ENCODE measurements at places on chromosomes 7 and 10.

- DNase-seq, result no peak
These were observed 26.2 kb downstream of the ASB15 start for GRCh38 chr7:123627851-123628250.

GRCh38 chr7:140726281-140726680 lies 29.8 kb downstream of the NDUFB2 start:
- no peak for DNase-seq

DNA sequence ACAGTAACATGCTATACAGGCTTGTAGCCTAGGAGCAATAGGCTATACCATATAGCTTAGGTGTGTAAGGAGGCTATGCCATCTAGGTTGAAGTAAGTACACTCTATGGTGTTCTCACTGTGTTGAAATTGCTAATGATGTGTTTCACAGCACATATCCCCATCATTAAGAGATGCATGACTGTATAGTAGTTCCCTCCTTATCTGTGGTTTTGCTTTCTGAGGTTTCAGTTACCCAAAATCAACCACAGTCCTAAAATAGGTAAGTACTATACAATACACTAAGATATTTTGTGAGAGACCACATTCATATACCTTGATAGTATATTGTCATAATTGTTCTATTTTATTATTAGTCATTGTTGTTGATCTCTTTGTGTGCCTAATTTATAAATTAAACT lies 12.7 kb downstream of the FZD1 start:
- no peak for DNase-seq

DNA sequence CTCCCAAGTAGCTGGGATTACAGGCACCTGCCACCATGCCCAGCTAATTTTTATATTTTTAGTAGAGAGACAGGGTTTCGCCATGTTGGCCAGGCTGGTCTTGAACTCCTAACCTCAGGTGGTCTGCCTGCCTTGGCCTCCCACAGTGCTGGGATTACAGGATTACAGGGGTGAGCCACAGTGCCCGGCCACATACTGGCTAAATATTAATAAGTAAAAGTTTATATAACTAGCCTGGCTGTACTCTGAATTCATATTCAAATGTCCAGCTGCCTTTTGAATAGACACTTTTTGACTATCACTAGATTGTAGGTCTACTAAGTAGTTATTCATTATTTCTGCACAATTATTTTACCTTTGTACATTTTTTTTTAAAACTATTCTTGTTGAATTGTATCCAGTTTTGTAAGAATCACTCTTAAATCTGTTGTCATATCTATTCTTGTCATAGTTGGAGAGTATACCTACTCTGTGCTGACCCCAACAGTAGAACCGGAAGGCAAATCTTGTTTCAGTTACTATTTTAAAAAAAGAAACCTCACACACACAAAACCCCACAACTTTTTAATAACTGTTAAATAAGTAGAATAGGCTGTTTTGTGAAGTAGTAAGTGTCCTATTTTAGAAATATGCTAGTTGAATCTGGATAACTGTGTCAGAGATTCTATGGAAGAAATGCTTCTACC lies 29.6 kb downstream of the MINPP1 start:
- no peak for DNase-seq

- DNase-seq, result no peak
These were observed 10.4 kb downstream of the RAPGEF5 start for GRCh38 chr7:22346383-22347107.

- no peak for DNase-seq
These were observed 33.5 kb upstream of the ENO4 start for GRCh38 chr10:116815641-116816415.

DNA sequence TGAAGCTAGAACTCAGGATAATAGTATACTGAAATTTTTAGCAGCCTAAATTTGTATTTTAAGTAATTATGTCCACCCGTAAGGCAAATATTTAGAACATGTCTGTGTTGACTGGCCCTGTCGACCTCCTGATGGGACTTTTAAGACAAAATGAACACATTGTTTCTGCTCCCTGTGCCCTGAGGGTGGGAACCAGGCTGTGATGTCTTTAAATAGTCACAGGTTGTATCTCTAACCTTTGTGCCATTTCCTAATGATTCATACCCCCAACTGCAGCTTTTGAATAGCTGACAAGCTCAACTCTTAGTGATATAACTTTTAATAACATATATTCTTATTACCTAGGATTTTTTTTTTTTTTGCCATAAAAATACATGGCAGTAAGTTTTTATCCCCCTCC lies 494.9 kb upstream of the AKR1E2 start:
- no peak for DNase-seq

DNA sequence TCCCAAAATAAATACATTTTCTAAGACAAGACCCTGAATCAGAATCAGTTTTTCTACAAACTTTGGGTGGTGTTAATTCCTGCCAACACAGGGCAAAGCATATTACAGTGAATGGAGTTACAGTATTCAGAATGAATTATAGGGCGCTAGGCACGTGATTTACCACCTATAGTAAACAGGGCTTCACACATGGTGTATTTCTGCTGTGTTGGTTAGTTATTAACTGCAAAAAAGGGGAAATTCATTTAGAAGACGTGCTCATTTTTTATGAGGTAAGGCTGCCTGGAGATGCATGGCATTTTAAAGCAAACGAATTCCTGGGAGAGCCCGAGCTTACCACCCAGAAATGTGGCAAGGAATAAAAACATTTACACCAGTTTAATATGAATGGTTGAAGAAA lies 393.8 kb downstream of the LRMDA start:
- DNase-seq, result no peak

DNA sequence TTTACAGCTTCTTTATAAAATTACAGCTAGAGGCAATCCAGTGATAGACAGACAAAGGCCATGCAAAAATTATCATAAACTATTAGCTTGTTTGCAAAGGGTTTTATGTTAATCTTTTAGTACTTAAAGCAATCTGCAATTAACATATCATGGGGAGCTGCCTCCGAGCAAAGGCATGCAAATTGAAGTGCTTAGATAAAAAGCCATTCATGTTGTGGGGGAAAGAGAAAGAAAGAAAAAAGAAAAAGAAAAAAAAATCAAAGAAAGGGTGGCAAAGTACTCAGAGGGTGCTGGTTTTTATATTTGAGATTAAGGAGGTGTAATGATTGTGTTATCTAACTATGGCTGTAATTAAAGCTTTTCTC lies 799.5 kb downstream of the LRMDA start:
- DNase-seq, result no peak

- DNase-seq, result no peak
These were observed 18.6 kb downstream of the GOLGA7B start for GRCh38 chr10:97868134-97868685.

DNA sequence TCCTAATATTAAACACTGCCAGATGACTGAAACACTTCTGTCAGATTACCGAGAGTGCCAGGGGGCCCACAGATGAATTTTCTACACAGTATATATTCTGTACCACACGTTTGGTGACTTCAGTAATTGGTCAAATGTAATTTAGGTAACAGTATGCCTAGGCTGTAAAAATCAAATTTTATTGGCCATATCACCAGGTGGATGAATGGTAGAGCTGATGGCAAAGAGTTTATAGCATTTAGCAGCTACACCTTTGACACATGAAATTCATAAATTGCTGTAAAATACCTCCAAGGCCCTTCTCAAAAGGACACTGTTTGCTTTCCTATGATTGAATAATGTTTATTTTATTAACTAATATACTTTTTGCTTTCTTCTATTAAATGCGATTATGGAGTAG lies 101.3 kb downstream of the ARID5B start:
- no peak for DNase-seq

GRCh38 chr10:5323446-5323845 lies 41.3 kb upstream of the UCN3 start:
- DNase-seq, result no peak

DNA sequence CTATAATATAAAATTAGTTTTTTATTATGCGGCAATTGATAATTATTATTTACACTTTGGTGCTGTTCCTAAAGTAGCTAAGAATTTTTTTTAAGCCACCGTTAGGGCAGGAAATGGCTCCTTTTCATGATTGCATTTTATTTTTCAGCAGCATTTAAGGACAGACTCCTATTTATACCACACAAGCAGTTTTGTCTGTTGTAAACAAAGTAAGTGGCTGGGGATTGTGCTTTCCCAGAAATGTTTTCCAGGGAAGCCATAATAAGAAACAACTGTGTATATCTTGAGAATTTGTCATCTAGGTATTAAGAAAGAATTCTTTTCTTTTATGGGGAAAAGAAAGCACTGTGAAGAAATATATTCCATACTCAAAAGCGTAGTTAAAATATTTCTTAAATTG lies 232.0 kb downstream of the VTI1A start:
- no peak for DNase-seq

DNA sequence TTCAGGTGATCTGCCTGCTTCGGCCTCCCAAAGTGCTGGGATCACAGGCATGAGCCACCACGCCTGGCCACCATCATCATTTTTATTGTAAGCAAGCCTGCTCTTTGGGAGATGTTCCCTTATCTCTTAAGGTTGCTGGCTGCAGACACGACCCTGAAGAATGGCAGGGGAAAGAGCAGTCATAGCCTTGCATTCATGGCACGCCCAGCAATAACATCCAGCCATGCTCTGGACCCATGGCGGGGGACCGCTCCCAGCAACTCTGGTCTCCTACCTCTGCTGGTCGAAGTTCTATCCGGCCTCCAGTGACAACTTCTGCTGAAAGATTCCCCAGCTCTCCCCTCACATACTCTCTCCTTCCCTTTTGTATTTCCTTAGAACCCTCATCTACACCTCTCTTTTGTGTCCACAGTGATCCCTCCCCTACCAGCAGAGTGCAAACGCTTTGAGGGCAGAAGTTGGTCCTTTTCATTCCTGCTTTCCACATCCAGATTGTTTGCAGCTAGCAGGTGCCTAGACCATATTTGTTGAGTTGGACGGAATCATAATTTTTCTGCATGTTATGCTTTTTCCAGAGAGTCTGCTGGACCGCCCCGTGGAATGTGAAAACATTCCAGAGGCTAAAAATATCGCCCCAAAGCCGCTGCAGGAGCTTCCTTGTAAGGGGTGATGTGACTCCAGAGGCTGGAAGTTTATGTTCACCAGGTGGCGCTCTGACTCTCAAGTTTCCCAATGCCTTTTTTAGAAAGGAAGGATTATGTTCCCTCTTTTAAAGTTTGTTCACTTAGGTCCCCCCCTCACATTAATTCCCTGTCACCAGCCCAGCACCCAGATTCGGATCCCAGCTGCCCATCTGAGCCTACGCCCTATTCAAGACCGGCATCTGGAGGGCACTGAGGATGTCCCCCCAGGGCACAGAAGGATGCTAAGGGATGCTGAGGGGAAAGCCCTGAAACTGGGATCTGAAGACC lies 4.3 kb upstream of the MARVELD1 start:
- peak; percentile 41 for DNase-seq
